ENCODE measurements at places on chromosomes 16 and 17.

- no peak for DNase-seq
Measured at GRCh38 chr17:19880393-19880792, 12.7 kb upstream of the ULK2 start.

- DNase-seq, result no peak
Measured at GRCh38 chr17:64574646-64575045, 67.9 kb downstream of the CEP95 start.

- no peak for DNase-seq
Measured at GRCh38 chr17:60161598-60162330, 12.0 kb downstream of the CA4 start.

GRCh38 chr16:75029854-75030253 is 31.0 kb downstream of the ZNRF1 start:
- DNase-seq, result no peak

DNA sequence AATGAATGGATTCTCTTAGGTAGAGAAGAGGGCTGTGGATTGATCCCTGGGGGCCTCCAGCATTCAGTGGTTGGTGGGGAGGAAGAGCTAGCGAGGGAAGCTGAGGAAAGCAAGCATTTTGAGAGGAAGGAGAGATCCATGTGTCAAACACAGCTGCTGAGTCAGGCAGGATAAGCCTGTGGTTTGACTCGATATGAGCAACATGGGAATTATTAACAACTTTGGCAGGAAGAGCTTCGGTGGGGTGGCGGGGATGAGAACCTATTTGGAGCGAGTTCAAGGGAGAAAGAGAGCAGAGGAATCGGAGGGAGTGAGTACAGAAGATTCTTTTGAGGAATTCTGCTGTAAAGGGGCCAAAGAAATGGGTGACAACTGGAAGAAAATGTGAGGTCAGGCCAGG is 59.5 kb upstream of the CDC42EP4 start:
- no peak for DNase-seq

- no peak for DNase-seq
Measured at GRCh38 chr16:58418601-58419000, 26.3 kb downstream of the GINS3 start.

DNA sequence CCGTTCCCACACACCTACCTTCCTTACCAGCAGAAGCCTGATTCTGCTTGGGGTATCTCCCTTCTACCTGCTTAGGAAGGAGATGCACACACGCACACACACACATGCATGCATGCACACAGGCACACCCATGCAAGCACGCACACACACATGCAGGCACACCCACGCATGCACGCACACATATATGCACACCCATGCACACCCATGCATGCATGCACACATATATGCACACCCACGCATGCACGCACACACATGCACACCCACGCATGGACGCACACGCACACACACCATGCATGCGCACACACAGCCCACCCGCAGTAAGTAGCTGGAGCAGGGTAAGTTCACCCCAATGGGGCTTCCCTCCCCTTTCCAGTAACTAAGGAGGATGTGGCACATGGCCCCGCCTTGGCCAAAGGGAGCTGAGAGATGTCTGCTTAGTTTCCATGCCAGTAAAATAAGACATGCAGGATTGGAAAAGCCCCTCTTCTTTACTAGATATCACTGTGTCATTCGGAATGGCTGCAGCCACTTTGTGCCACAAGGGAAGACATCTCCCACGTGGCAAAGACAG is 33.7 kb downstream of the ADCY9 start:
- no peak for DNase-seq

- no peak for DNase-seq
Measured at GRCh38 chr17:12230481-12231354, 210.0 kb downstream of the MAP2K4 start.

GRCh38 chr16:75774197-75774596 is 47.9 kb upstream of the CPHXL start:
- no peak for DNase-seq

DNA sequence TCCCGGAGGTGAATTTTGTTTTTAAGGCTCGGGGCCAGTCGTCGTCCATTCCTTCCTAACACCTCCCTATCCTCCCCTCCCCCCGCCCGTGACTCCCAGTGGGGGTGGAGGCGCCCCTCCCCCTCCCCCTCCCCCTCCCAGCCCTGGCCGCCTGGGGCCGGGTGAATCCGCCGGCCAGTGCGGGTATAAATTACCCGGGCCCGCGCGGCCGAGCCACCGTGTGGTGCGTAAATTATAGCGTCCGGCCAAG is 2.0 kb upstream of the GSE1 start:
- no peak for DNase-seq

DNA sequence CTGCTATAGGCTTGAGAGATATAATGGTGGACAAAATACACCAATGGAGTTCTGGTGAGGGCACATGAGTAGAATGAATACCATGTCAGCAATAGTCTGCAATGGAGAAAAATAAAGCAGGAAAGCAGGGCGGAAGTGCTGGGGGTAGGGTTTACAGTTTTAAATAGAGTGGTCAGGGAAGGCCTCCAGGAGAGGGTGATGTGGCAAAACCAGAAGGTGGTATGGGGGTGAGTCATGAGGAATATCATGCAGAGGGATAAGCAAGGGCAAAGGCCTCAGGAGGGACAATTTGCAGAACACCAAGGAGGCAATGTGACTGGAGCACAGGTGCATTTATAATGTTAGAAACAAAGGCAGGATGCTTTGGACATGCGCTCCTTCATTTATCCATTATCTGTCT is 102.0 kb downstream of the ITFG1 start:
- DNase-seq, result no peak

- peak; percentile 42 for DNase-seq
Measured at GRCh38 chr16:16127469-16128116, 95.7 kb downstream of the ABCC6 start.

- DNase-seq, result no peak
Measured at GRCh38 chr16:85995541-85996423, 96.8 kb downstream of the IRF8 start.

DNA sequence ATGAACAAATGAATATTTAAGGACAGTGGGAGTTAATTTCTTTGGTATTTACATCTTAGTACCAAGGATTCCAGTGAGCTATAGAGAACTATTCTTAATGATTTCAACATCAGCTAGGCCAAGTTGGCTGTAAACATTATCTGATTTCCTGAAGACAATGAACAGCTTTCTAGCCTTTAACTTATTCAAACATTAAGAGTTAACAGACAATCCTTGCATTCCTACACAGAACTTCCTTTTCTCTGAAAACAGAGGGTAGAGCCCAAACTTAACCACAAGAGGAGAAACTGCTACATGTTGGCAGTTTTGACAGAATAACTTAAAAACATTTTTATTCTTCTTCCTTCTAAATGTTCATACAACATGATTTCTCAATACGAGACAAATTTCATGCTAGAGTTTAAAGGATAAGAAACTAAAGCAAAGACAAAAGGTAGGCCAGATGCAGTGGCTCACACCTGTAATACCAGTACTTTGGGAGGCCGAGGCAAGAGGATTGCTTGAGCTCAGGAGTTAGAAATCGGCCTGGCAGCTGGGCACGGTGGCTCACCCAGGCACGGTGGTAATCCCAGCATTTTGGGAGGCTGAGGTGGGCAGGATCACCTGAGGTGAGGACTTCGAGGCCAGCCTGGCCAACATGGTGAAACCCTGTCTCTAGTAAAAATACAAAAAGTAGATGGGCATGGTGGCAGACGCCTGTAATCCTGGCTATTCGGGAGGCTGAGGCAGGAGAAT is 4.4 kb downstream of the CRLF3 start:
- DNase-seq, result no peak

GRCh38 chr16:11742093-11742535 is 543 bp downstream of the TXNDC11 start:
- peak; percentile 53 for DNase-seq

DNA sequence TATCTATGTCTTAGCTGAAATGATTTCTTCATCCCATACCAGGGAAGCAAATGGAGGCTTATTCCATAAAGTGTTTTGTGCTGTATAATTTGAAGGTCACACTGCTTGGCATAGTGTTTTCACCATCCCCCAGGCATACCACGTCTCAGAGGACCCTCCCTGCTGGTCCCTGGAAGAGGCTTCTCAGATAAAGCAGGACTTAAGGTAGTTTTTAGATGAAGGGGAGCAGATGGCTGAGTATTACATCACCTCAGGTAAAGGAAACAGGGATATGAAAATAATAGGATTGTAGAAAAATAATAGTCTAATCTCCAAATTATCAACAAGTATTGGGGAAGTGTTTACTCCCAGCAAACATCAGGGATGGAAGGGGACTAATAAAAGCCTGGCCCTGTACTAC is 7.3 kb upstream of the SMG1 start:
- DNase-seq, result no peak

- DNase-seq, result peak; percentile 86
Measured at GRCh38 chr17:82297280-82297713, 20.1 kb downstream of the CD7 start.

DNA sequence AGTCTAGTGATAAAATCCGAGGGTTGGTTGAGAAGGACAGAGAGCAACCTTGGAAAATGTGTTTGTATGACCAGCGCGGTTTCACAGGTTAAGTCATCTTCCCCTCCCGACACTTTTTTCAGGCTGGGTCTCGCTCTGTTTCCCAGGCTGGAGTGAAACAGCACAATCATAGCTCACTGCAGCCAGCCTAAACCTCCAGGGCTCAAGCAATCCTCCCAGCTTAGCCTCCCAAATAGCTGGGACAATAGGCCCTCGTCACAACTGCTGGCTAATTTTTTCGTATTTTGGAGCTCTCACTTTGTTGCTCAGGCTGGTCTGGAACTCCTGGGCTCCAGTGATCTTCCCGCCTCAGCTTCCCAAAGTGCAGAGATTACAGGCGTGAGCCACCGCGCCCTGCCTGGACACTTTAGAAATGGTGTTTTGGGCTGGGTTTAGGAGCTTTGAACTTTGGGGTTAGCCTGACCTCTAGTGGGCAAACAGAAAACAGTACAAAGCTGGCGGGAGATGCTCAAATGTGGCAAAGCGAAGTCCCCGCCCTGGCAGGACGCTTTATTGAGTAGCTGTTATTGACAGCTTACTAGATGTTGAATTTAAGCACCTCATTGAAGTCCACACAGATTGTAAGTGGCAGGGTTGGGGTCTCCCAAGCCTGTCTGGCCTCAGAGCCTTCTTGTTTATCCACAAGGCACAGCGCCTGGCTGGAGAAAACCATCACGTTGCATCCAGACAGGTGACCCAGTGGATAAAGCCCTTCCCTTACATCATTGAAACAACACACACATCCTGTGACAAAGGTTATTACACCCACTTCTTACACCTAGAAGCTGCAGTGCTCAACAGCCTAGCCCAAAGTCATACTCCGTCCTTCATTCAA is 34.7 kb upstream of the RBBP6 start:
- DNase-seq, result peak; percentile 39

DNA sequence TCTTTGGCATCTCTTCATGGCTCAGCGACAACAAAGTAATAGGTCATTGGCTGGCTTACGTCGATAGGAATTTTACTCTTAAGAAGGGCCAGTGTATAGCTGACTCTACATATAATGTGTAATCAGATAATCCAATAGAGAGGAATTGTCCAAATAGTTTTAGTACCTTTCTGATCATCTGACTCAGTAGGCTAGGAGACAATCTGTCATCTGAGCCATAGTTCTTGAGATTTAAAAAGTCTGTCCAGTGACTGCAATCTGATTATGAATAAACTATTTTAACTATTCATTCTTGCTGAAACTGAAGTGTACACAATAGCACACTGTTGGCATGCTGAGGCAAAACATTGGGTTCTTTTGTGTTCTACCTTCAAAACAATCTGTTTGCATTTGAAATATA is 21.4 kb upstream of the NOL11 start:
- DNase-seq, result no peak

- no peak for DNase-seq
Measured at GRCh38 chr17:63496177-63496576, 19.3 kb downstream of the ACE start.

DNA sequence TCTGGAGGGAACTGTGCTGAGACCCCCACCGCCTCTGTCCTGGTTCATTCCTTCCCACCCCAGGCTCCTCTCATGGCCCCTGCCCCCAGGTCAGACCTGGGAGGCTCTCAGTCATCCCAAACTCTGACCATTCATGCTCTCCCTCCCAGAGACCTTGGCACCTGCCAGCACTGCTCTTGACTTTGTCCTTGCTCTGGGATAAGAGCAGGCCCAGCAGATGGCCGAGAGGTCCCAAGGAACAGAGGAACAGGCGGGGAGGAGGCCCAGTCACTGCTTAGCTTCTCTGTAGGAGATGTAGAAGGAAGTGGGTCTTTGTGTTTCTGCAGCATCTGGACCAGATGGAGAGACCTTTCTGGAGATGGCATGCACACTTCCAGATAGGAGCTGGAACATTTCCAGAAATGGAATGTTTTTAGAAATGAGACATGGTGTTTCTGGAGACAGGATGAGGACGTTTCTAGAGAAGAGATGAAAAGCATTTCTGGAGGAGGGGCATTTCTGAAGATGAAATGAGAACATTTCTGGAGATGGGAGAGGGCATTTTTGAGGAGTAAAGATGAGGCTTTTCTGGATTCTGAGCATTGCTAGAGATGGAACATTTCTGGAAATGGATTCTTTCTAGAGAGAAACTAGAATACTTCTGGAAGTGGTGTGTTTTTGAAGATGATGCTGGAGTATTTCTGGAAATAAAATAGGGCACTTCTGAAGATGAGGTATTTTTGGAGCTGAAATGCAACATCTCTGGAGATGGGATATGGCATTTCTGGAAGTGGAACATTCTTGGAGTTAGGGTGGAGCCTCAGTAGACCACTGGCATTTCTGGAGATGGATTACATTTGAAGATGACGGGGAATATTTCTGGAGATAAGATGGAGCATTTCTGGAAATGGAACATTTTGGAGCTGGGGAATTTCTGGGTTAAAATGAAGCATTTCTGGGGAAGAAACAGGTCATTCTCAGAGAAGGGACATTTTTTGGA is 55.2 kb downstream of the RAI1 start:
- no peak for DNase-seq

GRCh38 chr16:64234200-64234599 is 887.7 kb downstream of the CDH11 start:
- no peak for DNase-seq

- DNase-seq, result peak; percentile 52
Measured at GRCh38 chr17:8153525-8153956, 1.3 kb upstream of the PER1 start.

- no peak for DNase-seq
Measured at GRCh38 chr17:73430165-73430680, 118.4 kb upstream of the CDC42EP4 start.

- DNase-seq, result no peak
Measured at GRCh38 chr17:65674246-65675045, 113.0 kb upstream of the AXIN2 start.

GRCh38 chr17:76884995-76885893 is 17.0 kb downstream of the MGAT5B start:
- DNase-seq, result no peak
